ENCODE measurements at places on chromosomes 7 and 10. TPM values are rescaled to one million over a fixed set of nuclear protein-coding genes. Genes with fewer than 3 reads are reported as not detected.

Gene GPR85
- 0.24 TPM for total RNA-seq

Gene HTR7
- 8.5 TPM for total RNA-seq

Gene ARF5
- total RNA-seq: 253 TPM

Gene CFAP70
- total RNA-seq: 0.64 TPM

Gene RBP4
- not detected for total RNA-seq

Gene SPDYE1
- total RNA-seq: not detected

Gene CALML3
- total RNA-seq: not detected

Gene OPN1SW
- not detected for total RNA-seq

Gene ECHDC3
- 29.9 TPM for total RNA-seq

Gene ASB10
- total RNA-seq: not detected
